Hematopoietic multipotent progenitor cell treated with erythropoietin and hydrocortisone succinate and interleukin-3 and kit ligand, for 15 days (in vitro differentiated cells): ENCODE measurements at places on chromosomes 2 and 18.

DNA sequence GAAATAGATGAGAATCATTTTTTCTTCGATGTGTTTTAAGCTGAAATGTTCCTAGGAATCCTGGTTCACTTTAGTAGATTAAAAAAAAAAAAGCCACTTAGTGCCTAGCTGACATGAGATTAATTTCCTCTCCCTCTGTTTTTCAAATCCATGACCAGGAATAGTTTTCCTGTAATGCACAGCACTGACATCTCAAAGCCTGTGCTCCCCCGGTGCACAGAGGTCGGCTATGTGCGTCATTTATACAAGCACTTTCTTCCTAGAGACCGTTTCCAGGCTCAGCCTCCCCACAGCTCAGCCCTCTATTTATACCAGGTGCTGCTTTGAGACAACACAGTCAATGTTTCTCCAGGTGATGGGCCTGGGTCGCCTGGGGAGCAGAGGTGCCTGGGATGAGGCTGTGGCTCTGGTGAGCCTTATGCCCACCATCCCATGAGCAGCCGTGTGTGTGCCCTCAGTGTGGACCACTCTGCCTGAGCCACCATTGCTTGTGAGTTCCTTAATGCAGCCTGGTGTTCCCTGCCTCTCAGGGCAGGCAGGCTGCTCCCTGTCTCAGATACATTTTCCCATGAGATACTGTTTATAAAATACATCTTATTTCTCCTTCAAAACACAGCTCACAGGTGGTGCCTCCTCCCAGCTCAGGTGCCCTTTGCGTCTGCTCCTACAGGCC is 515.7 kb upstream of the HS6ST1 start:
- DNase-seq, result no peak

GRCh38 chr2:45285311-45285710 is 276.1 kb upstream of the SIX2 start:
- no peak for DNase-seq

GRCh38 chr2:103138123-103138901 is 376.5 kb downstream of the TMEM182 start:
- DNase-seq, result no peak

- DNase-seq, result no peak
Observed at GRCh38 chr2:195608768-195609454, 48.1 kb upstream of the SLC39A10 start.

DNA sequence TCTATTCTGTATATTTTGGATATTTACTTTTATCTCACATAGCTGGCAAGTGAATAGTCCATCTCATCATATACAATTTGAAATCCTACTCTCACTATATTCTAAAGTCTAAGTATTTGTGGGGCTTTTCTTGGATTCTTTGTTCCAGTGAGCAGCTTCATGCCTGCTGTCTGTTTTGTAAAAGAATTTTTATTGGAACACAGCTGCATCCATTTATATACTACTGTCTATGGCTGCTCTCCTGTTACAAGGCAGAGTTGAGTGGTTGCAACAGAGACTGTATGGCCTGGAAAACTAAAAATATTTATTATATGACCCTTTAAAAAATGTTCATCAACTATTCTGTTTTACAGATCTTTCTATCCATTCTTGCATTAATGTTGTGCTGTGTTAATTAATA is 193.3 kb upstream of the KLHL14 start:
- no peak for DNase-seq

DNA sequence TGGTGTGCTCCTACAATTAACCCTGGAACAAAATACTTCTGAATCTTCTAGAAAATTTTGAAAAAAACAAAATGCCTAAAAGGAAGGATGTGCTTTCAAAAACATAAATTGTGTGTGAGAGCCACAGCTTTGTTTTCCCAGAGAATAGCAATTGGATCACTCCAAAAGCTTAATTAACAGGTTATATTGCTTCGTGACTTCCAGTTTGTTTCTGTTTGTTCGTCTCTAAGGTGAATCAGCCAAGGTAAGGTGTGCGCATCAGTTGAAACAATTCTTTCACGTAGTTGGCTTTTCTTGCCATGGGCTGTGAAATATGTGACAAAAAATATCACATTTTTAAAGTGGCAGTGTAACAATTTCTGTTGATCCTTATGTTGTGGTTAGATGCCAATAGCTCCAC is 90.3 kb upstream of the BARD1 start:
- DNase-seq, result no peak

- DNase-seq, result no peak
Observed at GRCh38 chr18:79540904-79541282, 138.7 kb upstream of the CTDP1 start.
